ENCODE measurements at places on chromosomes 16 and 17.
A peak's percentile ranks its signal among the peaks of the same experiment; 100 is the strongest.

- peak; percentile 8 for DNase-seq
Observed at GRCh38 chr16:31696968-31697743, 169.5 kb downstream of the AHSP start.

- DNase-seq: no peak
Observed at GRCh38 chr17:51857052-51857597, 301.4 kb downstream of the CA10 start.

DNA sequence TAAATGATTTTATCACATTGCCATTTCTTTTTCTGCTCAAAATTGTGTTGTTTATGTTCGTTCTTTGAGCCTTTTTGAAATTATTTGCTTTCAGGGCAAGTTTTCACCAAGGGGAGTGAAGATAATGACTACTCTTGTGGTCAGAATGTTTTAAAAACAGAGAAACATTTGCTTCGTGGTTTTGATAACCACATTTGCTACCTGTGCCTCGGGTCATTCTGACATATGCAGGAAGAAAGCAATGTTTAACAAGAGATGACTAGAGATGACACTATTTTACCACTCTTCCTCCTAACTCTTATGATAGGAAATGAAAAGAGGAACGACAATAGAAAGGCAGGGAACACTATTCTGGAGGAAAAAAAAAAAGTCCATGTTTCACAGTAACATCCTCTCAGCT lies 1496.5 kb upstream of the GOT2 start:
- DNase-seq: no peak

GRCh38 chr17:49213399-49213798 lies 2.9 kb downstream of the ABI3 start:
- DNase-seq: no peak

DNA sequence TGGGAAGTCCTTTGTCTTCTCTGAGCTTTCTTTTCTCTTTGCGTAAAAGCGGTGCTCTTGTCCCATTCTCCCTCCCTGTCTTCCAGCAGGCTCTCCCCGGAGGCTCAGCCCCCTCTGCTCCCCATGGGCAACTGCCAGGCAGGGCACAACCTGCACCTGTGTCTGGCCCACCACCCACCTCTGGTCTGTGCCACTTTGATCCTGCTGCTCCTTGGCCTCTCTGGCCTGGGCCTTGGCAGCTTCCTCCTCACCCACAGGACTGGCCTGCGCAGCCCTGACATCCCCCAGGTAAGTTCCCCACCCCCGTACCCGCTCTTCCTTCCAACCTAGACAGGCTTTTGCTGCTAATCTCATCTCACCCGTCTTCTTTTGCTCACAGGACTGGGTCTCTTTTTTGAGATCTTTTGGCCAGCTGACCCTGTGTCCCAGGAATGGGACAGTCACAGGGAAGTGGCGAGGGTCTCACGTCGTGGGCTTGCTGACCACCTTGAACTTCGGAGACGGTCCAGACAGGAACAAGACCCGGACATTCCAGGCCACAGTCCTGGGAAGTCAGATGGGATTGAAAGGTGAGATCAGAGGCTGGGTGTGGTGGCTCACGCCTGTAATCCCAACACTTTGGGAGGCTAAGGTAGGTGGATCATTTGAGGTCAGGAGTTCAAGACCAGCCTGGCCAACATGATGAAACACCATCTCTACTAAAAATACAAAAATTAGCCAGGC lies 1.3 kb downstream of the TMEM219 start:
- no peak for DNase-seq

GRCh38 chr17:60743799-60744198 lies 66.1 kb downstream of the BCAS3 start:
- peak; percentile 48 for DNase-seq

DNA sequence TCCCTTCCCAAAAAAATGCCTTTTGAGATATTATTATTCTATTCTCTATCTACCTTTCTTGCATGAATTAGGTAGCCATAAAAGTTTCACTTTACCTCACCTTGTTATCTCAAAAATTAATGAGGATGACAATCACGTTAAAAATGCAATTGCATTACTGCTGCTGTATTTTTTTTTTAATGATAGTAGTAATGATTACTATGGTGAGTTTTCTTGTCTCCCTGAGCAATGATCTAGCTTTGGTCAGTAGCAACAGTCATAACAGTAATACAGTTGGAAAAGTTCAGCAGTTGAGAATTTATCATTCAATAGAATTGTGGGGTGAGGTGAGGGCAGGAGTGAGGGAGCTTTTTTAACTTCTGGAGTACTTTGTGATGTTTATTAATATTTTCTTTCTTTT lies at the start of gene EFCAB5:
Gene EFCAB5, plus strand, starts transcription at position 301 of the 400 bp plus-strand sequence. CDS start 163 bp downstream, outside the sequence.
- DNase-seq: no peak

GRCh38 chr16:31078597-31079341 lies 4.5 kb downstream of the ZNF646 start:
- DNase-seq: no peak

DNA sequence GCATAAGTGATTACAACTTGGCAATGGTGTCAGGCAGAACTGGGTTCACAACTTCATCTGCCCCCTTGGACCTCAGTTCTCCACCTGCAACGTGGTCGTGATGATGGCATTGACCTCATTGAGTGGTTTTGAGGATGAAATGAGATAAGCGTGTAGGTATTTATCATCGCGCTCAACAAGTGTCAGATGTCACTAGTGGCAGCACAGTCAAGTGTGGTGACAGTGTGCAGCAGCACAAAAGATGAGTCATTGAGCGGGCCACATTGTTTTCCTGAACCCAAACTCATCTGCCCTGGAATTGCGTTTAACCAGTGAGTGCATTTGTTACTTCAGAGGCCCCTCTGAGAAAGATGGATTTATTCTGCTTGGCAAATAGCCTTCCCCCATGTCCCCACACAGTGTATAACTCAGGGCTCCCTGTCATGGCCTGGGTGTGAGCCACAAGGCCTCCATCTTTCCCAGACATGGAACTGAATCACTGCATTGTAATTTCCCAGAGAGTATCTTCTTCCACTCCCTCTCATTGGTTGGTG lies 20.9 kb downstream of the IRX3 start:
- no peak for DNase-seq

DNA sequence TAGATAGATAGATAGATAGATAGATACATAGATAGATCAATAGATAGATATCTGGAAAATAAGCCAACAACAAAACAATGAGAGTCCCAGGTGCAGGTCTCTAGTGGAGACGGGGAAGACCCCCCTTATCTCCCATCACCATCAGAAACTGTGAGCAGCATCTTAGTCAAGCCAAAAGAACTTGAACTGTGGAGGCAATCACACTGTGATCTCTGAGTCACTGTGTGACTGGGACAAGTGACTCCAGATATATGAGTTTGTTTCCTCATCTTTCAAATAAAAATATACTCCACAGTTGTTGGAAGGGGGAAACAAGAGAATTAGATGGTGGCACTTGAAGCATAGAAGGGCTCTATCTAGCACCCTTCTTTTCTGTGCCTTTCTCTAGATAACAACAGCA lies 42.1 kb downstream of the NOG start:
- DNase-seq: no peak

- DNase-seq: no peak
Observed at GRCh38 chr17:77311371-77311981, 170.7 kb downstream of the SEC14L1 start.

- DNase-seq: no peak
Observed at GRCh38 chr17:7563115-7563869, 1.6 kb downstream of the SENP3 start.

- DNase-seq: no peak
Observed at GRCh38 chr16:15885560-15886001, 2.8 kb downstream of the CEP20 start.

DNA sequence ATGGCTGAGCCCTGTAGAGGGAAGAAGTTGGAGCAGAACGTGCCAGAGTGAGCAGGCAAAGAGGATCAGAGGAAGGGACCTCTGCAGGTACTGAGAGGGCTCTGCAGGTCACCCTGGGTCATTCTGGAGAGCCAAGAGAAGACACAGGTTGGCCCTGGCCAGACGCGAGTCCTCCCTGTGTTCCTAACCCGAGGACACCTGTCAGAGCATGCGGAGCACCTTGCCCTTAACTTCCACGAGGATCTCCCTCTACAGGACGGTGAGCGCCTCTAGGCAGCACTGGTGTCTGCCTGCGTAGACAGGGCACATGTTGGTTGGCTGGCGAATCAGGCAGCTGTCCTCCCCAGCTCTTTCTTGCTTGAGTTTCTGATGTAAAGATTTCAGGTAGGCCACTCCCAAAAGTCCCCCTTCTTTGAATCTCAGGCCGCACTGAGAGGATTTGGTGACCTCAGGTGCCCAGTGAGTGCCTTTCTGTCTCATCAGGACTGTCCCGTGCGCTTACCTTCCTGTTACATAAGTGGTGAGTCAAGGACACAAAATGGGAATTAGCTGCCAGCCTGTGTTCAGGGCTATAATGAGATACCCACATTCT lies 45.3 kb downstream of the MPRIP start:
- DNase-seq: no peak

Data from fibroblast of skin of left quadriceps (primary cell).